ENCODE measurements at places on chromosomes 16 and 17.
A peak's percentile ranks its signal among the peaks of the same experiment; 100 is the strongest.

DNA sequence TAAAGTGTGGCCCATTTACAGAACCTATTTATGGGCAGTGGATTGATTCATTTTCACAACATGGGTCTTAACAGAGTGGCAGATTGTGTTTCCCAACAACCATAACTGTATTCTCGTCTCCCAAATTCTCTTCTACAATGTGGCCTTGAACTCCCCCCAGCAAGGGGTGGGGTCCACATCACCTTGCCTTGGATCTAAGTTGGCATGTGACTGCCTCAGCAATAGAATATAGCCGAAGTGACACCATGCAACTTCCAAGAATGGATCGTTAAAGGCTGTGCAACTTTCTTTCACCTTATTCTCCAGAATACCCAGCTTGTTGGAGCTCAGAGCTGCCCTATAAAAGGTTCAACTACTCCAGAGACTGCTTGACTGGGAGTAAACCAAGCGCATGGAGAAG is 72.0 kb upstream of the CDH5 start:
- DNase-seq, result no peak

- DNase-seq, result no peak
These were observed 65.4 kb upstream of the ADAMTS18 start for GRCh38 chr16:77500286-77500598.

DNA sequence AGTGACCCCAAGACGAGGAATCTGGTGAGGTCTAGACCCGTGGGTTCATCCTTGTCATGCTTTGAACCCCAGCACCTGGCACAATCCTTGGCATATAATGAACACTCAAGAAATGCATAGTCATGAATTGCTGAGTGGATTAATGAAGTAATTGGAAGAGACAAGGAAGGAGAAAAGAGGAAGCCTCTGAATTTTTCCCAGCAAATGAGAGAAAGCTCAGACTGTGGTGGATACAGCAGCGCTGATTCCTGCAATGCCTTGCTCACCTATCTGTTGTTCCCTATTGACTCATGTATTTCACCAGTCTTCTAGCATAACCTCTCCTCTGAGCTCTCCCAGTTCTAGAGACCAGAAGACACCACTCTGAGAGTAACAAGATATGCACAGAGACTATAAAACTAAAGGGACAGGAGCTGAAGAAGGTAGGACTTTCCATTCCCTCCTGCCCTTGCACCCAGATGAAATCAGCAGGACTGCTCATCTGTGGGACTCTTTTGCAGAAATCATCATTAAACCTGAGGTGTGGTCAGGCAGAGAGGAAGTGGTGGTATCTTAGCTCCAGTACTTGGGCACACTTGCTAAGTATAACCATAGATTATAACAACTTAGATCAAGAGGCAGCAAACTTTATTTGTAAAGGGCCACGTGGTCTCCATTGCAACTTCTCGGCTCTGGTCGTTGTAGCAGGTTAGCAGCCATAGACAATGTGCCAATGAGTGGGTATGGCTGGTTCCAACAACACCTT is 102.8 kb downstream of the MAF start:
- DNase-seq, result no peak

DNA sequence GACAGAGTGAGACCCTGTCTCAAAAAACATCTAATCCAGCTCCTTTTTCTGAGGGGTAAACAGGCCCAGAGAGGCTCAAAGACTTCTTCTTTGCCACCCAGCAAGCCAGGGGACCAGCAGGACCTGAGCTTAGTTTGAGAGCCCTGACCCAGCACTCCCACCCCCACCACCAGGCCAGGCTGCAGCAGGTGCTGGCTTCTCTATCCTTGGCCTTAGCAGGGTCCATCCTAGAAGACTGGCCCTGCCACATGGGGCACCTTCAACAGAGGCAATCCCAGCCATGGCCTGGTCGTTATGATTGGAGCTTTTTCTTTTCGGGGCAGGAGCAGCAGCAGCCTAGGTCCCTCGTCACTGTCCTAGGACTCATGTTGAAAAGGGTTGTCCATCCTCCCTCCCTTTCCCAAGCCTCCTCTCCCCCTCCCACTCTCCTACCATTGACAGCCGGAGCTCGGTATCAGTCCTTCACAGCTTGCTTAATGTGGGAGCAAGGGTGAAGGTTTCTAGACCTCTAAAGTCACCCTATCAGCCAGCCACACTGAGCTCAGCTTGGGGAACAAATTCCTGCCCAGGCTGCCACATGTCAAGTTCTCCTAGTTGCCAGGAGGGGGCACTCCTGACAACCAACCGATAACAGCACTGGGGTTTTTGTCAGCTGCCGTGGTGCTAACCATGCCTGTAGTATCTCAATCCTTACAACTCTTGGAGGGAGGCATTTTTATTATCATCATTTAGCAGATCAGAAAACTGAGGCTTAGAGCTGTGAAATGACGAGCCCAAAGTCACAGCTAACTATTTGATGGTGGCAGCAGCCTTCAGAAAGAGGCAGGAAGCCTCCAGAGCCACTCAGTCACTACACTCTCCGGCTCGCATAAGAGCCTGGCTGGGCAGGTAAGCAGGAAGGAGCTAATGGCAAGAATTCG is 11.2 kb downstream of the MRPL27 start:
- peak; percentile 60 for DNase-seq

GRCh38 chr16:70481929-70482536 is 27.6 kb downstream of the FCSK start:
- no peak for DNase-seq

- no peak for DNase-seq
These were observed 900.8 kb upstream of the GOT2 start for GRCh38 chr16:59634951-59635350.

- DNase-seq, result no peak
These were observed 111.7 kb upstream of the COX10 start for GRCh38 chr17:13957636-13958035.

DNA sequence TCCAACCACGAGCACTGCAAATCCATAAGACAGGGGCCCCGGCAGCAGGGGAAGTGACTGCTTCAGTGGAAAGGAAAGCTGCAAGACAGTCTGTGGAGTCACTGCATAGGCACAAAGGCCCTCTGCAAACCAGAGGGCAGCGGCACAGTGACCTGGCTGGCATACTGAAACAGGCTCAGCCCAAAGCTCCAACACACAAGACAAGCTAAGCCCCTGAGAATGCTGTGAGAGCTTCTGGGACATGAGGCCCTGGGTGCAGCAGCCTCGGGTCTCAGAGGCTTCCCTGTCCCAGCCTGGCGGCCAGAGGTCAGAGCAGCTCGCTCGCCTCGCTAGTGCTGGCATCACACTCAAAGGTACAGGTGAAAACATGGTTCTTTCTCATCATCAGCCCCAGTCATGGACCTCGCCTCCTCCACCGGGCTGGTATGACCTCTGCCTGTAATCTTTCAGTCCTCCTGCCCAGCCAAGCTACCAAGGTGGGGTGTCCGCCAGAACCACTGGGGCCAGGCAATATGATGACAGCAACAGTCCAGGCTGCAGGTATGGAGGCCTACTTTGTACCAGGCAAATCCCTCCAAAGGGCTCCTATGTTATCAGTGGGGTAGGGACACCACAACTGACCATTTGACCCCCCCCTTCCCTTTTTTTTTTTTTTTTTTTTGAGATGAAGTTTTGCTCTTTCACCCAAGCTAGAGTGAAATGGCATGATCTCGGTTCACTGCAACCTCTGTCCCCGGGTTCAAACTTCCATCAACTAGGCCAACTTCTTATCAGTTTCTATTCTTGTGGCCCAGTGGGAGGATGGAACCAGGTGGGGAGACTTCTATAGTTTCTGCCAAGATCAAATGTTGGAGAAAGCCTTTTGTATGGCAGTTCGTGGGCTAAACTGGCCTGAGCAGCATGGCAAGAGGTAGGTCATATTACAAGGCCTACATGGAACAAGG is 19.2 kb downstream of the ST3GAL2 start:
- peak; percentile 4 for DNase-seq

DNA sequence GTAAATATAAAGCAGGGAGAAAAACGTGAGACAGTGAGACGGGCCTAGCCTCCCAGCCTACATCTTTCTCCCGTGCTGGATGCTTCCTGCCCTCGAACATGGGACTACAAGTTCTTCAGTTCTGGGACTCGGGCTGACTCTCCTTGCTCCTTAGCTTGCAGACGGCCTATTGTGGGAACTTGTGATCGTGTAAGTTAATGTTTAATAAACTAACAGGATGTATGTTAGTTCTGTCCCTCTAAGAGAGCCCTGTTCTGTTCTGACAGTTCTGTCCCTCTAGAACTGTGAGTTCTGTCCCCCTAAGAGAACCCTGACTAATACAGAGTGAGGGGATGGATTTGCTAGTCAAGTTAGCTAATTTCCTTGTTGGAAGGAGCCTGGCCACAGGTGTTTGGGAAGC is 16.7 kb upstream of the MYH10 start:
- DNase-seq, result no peak

- no peak for DNase-seq
These were observed 2.1 kb downstream of the MC1R start for GRCh38 chr16:89920723-89921122.

DNA sequence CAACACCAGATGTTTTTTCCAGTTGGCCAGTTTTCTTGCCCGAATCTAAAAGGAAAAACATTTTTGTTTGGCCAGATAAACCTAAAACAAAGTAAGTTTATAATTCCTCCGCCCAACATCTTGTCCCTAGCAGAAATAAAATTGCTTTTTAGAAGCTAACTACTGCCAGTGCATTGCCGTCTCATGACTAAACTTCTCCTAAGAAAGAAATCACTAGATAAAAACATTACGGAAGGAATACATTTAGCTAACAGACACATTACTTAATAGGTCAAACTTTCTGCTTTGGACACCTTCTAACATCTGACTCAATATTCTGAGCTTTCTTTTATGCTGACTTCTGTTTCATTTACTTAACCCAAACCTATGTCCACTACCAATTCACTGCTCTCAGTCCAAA is 36.2 kb downstream of the FBXL20 start:
- peak; percentile 72 for DNase-seq

GRCh38 chr16:64138006-64138405 is 983.9 kb downstream of the CDH11 start:
- no peak for DNase-seq

DNA sequence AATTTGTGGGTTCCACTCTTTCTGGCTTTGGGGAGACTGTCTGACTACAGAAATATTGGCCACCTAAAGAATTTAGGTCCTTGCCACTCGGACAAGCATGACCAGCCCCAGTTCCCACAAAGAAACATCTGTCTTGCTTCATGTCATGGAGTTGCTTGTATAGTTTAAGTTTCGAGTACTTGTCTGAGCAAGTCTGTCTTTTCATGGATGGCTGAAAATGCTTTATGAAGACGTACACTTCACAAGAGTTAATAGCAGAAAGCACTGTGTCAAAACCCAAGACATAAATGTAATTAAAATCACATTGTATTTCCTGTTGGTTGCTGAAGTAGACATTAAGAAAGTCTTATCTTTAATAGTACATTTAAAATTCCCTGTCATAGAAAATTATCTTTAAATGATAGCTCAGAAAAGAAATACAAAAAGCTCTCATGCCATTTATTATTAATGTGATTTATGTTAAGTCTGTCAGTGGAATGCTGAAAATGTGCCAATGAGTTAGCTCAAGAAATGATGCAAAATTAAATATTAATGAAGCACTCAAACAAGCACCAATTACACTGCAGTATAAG is 29.8 kb upstream of the XYLT2 start:
- no peak for DNase-seq

- DNase-seq, result peak; percentile 51
These were observed 150.8 kb downstream of the SSH2 start for GRCh38 chr17:29778956-29779811.

DNA sequence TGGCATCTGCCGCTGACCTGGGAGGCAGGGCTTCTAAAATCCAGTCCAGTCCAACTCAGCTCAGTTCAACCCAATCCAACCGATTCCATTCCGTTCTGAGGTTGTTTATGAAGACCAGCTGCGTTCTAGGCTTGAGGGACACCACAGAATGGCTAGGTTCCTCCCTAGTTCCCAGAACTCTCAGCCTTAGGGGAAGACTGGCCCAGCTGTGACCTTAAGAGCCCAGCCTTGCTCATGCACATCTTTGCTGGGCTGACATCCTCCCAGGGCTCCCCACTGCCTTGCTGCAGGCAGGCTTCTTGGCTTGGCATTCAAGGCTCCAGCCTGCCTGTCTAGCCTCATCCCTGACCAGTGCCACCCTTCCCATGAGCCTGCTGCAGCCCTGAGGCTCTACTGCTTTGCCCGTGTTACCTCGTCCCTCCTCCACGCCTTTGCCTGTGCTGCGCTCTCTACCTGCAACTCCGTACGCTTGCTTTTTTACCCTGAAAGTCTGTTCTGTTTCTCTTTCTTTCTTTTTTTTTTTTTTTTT is 7.9 kb downstream of the SLC12A3 start:
- DNase-seq, result no peak

DNA sequence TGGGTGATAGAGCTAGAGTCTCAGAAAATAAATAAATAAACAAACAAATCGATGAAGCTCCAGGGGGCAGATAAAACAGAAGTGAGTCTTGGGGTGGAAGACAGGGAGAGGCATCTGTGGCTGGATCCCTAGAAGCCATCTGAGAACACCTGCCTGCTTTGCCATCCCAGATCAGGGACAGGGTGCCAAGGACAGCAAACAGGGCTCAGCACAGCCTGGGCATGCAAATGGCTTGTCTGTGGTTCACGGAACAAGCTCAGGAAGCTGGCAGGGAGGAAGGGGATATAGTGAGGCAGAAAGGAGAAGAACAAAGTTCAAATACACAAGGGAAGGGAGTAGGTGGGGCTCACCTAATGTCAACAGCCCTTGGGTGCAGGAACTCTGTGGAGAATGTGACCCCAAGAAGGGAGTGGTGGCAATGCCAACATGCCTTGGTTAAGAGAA is 27.5 kb downstream of the TRIM25 start:
- DNase-seq, result no peak

DNA sequence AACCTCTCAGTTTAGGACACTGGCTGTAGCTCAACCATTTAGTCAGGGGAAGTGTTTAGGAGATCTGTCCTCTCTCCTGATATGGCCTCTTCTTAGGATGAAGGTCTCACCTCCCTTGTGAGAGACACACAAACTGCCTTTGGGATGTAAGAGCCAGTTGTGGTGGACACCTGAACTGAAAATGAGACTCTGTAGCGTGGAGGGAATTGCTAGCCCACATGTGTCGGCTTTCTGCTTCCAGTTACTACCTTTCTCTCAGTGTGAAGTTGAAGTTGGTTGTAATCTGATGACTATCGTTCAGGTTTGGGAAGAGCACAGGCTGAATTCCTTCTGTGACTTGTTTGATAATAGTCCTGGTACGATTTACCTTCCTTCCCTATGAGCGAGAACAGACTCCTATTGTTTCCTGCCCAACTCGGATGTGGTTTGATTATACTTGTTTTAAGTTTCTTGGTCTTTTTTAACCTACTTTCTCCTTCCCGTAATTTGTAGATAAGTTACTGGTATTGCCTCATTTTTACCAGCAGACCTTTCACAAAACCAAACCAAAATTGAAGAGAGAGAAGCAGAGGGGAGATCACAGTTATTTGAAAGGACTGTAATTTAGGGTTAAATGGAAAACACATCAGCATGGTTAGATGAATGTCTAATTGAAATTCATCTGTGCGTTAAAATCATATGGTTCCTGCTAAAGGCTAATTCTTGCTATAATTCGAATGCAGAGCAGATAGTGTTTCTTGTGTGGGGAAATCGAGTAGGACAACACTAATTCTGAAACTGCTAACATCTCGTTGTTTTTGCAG is 43.2 kb downstream of the CLEC16A start:
- DNase-seq, result no peak

- no peak for DNase-seq
These were observed 29.8 kb downstream of the CCR7 start for GRCh38 chr17:40535438-40535837.
